ENCODE measurements at places on chromosomes 5 and 9.

DNA sequence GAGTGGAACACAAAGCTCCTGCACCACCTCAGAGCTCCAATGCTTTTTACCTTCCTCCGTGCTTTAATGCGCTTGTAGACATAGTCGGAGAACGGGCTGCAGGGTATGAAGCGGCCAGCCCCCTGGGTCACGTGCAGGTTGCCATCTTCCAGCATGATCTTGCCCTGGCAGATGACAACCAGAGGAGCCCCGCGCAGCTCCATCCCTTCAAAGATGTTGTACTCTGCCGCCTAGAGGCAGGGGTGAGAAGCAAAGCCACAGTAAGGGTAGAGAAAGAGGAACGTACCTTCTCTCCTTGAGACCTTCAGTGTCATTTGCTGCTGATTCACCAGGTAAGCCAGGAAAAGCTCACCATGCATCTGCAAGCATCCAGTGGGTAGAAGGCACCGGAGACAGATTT is 112.3 kb downstream of the DPYSL3 start:
- DNase-seq: no peak

- no peak for DNase-seq
These were observed 57.0 kb downstream of the TRPC7 start for GRCh38 chr5:136308212-136308795.

DNA sequence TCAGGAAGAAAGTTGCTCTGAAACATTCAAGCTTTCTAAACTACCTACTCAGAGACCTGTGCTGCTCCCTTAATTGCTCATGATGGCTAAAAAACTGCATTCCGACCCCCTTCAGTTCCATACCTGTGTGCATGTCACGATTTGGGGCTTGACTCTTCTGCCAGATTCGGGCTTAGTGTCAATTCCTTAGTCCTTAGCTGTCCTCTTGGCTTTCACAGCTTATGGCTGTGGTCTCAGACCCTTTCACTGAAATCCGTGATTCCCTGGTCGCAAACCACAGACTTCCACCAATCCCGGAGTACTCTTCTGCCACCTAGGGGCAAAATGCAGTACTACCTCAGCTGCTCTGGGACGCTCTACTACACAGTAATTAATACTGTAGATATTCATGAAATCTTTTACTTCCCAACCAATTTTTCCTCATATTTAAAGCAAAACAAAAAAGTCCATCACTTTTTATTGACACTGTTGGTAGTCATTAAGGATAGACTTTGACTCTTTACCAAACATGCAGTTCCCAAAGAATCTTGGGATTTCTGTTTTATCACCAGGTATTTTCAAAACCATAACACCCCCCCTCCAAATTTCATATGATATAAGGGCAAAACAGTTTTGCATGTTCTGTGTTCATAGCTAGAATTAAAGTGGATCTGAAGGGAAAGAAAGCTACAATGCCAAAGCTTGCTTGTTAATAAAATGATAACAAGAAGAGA is 617.4 kb downstream of the SLCO4C1 start:
- no peak for DNase-seq

DNA sequence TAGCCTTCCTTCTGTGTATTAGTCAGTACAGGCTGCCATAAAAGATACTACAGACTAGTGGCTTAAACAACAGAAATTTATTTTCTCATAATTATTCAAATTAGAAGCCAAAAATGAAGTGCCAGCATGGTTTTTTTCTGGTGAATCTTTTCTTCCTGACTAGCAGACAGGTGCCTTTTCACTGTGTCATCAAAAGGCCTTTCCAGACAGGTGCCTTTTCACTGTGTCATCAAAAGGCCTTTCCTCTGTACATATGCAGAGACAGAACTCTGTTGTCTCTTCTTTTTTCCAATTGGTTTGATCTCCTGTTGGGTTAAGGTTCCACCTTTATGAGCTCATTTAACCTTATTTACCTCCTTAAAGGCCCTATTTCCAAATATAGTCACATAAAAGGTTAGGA is 599.9 kb downstream of the ISL1 start:
- DNase-seq: no peak

DNA sequence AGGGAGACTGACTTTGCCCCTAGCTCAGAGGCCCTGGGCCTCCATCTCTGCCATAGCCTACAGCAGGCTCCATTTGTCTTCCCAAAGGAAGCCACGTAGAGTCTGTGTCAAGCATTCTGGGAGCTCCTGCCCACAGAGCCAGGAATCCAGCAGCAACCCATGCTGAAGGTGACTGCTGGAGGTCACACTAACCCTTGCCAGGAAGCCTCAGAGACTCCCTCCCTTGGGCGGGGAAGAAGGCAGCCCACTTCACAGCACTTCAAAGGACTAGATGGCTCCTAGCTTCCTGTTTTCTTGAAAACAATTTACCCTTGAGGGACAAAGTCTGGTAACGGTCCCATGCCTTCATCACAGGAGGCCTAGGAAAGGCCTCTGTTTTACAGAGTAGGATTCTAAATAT is 1.7 kb downstream of the CKMT2 start:
- no peak for DNase-seq

DNA sequence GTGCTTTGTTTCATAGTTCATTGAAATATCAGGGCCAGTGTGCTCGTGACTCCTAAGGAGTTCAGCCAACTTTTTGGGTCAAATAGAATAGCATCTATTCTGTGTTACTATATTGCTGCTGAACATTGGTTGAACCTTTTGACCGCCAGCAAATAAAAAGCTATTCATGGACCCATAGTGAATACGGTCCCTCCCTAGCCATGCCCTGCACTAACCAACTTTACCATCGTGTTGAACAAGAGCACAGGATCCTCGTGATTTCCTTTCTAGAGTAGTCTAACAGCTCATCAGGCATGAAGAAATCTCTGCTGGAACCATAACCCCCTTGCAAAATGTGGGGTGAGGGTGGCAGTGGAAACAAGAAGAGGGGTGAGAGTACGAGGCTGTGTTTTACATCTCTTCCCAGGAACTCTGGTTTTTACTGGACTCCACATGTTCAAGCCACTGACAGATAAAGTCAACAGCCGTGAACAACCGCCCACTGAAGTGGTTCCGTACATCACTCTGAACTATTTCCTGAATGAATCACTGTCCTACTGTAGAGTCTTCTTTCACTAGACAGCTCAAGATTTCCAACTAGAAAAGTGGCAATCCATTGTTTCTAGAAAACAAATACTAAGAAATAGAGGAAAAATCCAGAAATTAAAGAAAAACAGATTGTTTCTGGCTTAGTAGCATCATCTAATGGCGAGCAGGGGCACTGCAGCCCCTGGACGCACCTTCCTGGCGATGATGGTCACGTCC is 70.1 kb upstream of the SPATA31E1 start:
- no peak for DNase-seq

- no peak for DNase-seq
These were observed 151.5 kb downstream of the BNC2 start for GRCh38 chr9:16718952-16719351.
